AML-193 (cell line): ENCODE measurements at places on chromosomes 5 and 9.

DNA sequence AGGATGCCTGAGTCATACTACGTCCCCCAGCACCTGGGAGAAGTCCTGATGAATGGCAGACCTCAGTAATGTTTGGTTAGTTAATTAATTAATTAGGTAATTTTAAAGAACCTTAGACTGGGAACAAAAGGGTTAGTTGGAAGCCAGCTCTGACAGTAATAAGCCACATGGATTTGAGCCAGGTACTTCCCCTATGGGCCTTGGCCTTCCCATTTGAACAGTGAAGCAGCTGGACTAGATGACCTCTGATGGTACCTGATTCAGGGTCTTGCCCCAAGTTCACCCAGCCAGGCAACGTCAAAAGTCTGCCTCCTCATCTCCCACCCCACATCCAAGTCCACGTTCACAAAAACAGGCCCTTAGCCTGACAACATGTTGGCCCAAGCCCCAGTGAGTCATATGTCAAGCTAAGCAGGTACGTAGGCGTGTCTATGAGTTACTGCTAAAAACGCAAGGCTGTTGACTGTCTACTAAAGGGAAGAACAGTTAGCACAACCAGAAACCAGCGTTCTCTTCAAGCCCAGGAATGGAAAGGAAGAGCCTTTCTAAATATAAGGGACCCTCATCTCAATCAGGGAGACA lies 303.2 kb downstream of the ACTL7B start:
- DNase-seq = no peak

DNA sequence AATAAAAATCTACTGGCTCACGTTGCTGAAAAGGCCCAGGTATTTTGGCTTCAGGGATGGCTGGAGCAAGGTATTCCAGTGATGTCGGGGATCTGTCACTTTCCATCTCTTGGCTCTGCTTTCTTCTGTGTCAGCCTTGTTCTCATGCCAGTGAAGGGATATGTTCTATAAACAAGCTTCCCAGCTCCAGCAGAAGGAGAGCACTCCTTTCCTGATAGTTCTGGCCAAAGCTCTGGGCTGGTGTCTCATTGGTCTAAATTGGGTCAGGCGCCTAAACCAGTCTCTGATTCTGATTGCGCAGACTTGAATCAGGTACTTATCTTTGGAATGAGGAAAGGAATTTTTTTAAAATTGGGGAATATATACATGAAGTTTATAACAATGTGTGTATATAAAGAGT lies 5.1 kb downstream of the SNX30 start:
- DNase-seq = no peak

DNA sequence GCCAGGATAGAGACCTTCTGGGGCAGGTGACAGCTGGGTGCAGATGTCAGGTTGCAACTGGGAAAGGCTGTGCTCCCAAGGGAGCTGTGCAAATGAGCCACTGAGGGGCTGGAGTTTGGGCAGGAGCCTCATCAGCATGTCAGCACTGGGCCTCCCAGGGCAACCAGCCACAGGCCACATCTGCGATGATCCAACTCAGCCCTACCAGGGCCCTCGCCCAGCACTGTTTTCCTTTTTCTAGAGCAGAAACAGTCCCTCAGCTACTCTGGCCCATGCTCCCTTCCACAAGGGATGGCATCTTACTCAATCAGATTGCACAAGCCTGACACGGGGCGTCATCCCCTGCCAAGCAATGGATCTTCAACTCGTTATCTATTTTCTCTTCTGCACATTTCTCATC lies 24.8 kb downstream of the NIPAL4 start:
- no peak for DNase-seq

GRCh38 chr5:27810458-27810857 lies 772.1 kb upstream of the CDH9 start:
- no peak for DNase-seq

GRCh38 chr5:37717613-37718431 lies 122.0 kb downstream of the GDNF start:
- no peak for DNase-seq

DNA sequence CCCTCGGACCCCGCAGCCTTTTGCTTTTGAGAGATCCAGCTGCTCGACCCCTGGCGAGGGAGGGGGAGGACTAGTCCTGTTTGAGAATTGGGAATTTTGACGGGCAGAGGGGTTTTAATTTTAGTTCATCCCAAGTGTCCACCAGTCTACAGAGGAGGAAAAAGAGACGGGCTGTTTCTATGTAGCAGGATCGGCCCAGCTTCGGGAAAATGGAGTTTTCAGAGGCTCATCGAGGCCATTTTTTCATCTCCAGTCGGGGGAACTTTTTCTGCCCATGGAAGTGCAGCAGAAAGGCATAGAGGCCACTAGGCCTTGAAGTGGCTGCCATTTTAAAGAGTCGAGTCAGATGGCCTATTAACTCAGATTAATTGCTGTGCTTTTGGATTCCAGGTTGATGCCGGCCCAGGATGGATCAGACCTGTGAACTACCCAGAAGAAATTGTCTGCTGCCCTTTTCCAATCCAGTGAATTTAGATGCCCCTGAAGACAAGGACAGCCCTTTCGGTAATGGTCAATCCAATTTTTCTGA lies 1.2 kb downstream of the NSD1 start:
- no peak for DNase-seq

- no peak for DNase-seq
Observed at GRCh38 chr9:86945728-86946200, 1.5 kb downstream of the GAS1 start.

GRCh38 chr9:8604201-8604600 lies 804.6 kb upstream of the DMAC1 start:
- DNase-seq = no peak

GRCh38 chr5:137700282-137700680 lies 35.6 kb downstream of the KLHL3 start:
- DNase-seq = no peak

DNA sequence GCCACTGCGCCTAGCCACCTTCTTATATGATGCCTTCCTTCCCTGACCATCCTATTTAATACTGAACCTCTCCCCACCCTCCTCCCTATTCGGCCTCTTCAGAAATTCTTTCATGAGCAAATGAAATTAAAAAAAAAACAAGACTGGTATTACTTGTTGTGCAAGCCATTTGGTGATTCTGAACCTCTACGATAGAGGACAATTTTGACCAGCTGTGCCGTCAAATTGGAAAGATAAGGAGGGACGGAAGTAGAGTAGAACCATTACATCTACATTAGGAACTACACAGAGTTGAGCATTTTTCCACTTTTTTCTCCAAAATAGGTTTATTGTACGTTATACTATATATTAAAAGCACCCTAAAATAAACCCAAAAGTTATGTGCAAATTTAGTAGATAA lies 2.9 kb downstream of the DHX29 start:
- no peak for DNase-seq

DNA sequence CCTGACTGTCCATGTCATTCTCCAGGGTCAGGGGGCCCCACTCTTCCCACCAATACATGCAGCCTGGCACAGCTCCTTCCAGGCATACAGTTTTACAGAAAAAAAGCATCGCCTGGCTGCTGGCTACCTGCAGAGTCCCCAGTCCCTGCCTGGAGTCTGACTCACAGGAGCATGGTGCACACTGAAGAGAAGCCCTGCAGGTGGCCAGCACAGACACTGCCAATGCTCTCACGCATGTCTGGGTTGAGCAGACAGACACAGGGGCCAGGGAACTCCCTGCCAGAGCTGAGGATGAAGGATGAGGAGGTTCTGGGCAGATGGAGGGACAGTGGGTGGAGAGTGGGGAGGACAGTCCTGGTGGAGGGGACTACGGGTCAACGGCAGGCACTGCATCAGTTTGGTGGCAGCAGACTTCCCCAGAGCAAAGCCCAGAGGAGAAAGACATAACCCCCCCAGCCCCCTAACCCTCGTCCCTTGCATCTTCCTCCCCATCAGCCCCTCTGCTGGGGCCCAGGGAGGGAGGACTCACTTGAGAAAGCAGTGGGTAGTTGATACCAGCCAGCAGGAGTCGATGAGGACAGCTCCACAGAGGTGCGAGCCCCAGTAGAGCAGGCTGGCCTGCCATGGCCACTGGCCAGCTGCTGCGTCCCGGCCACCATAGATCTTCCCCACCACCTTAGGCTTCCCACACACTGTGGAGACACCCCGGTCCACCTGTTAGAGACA lies 72.9 kb upstream of the SPTLC1 start:
- no peak for DNase-seq

DNA sequence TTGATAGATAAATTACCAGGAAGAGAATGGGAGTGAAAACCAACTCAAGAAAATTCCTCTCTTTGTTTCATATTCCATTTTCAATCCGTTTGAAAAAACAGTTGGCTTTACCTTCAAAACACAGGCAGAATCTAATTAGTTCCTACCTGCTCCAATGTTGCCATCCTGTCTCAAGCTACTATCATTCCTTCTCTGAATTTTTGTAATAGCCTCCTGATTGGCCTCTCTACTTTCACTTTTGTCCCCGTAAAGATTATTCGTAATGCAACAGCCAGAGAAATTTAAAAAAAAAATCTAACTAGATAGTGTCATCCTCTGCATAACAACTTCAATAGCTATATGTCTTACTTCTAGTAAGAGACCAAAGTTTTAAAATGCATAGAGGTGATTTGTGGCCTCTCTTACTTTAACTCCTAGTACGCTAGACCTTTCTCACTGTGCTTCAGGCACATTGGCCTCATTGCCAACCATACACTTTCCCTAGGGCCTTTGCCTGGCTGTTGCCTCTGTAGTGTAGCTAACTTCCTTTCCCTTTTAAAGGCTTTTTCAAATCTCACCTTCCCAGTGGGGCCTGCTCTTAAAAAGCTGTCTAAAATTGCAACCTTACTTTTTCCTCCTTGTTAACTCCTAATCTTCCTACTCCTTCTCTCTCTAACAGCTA lies 311.3 kb upstream of the GRIN3A start:
- no peak for DNase-seq

GRCh38 chr5:162852134-162852533 lies 585.3 kb upstream of the CCNG1 start:
- no peak for DNase-seq

DNA sequence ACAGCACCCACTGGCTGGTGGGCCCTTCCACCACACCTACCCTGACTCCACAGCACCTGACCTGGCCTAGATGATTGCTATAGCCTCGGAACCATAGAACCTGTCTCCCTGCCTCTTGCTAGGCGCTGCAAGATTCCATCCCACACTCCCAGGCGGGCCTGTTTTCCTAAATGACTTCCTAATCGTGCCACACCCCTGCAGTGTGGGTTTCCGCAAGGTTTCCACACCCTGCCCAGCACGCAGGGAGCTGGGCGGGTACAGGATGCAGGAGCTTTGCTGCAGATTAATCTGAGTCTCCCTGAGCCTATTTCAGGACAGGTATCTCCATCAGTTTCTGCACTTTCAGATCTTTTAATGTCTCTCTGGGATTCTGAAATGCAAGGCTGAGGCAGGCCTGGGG lies 62.9 kb downstream of the SHB start:
- DNase-seq = no peak

- DNase-seq = peak; percentile 14
Observed at GRCh38 chr9:29422438-29422837, 1849.2 kb upstream of the C9orf72 start.

DNA sequence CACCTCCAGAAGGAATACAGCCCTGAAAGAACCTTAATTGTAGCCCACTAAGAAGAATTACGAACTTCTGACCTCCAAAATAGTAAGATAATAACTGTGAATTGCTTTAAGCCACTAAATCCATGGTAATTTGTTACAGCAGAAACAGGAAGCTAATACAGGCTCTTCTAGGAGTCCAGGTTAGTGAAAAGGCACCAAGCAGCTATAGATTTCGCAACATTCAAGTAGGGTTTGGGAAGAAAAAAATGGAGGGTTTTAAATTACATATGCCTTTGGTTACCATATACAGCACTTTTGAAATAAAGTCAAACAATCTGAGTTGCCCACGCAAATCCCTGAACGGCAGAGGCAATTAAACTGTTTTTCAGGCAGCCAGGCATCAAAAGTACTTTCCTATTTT lies 1.7 kb upstream of the ACTL7A start:
- peak; percentile 10 for DNase-seq

- DNase-seq = no peak
Observed at GRCh38 chr5:132055808-132056609, 4.4 kb upstream of the IL3 start.

DNA sequence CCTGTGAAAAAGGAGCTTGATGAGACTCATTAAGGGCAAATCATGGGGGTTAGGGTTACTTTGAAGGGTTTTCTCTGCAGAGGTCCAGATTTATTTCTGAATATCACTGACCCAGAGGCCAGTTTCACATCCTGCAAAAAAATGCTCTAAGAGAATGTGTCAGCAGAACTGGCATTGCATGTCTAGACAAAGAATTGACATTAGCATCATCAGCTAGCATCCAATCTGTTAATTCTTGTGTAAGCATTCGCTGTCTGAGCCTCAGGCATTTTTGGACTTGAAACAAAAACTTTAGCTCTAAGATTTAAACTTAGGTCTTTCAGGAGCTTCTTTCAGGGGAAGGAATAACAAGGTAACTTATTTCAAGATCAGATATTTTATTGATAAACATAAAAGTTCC lies 187.9 kb upstream of the ELL2 start:
- DNase-seq = no peak

DNA sequence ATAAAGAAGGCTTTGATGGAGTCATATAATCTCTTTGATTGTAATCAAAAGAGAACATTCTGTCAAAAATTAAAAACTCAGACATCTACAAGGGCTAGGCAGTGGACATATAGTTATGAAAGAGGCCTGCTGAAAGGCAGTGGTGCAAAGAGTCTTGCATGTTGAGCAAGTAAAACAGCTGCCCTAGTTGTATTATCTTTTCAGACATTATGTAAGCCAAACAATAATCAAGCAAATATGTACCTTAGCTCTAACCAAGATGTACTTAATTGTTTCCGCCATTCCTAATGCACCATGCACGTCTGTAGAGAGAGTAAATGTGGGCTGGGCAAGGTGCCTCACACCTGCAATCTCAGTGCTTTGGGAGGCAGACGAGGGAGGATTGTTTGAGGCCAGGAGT lies 14.3 kb downstream of the GAPT start:
- peak; percentile 56 for DNase-seq
